ENCODE measurements at places on chromosomes 2 and 18.

- DNase-seq, result no peak
Observed at GRCh38 chr2:23541503-23542229, 156.7 kb downstream of the KLHL29 start.

- DNase-seq, result no peak
Observed at GRCh38 chr2:61769093-61769675, 84.7 kb downstream of the FAM161A start.

- DNase-seq, result no peak
Observed at GRCh38 chr2:73893764-73894474, 1.1 kb downstream of the ACTG2 start.

- DNase-seq, result no peak
Observed at GRCh38 chr2:140526575-140526974, 1604.2 kb downstream of the LRP1B start.

GRCh38 chr2:125427721-125428315, 1228.1 kb upstream of the GYPC start:
- DNase-seq, result no peak

- no peak for DNase-seq
Observed at GRCh38 chr2:178632729-178633128, 152.5 kb downstream of the PLEKHA3 start.

GRCh38 chr18:49621717-49622351, 60.0 kb downstream of the LIPG start:
- DNase-seq, result no peak

GRCh38 chr2:134764164-134764563, 45.4 kb upstream of the TMEM163 start:
- no peak for DNase-seq

DNA sequence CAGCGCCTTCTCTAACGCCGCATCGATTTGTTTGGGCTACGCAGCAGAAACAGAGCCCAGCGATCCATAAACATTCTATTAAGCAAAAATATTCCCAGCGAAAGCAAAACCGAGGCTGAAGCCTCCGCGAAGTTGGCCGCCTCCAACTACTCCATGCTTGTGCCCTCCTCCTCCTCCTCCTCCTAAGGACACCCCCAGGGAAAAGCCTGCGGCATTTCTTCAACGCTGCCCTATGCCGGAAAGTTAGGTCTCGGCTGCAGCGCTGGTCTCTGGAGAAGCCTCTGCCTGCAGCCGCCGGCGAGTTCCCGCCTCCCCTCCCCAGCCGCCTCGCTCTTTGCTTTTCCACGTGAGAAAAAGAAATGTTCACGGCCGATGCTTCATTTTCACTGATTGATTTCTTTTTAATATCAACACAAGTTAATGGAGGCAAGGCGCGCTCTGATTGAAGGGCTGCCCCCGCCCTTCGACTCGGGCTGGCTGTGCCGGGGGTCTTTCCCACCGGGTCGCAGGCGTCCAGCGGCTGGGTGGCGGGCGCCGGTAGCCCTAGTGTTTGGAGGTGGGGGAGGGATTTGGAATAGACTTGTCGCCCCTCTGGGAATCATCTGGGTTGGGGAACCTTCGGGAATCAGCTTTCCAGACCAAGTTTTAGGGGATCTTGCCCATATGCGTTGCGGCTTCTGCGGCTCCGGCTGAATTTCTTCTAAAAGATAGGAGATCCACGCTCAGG, 3.9 kb downstream of the NRP2 start:
- DNase-seq, result no peak

- DNase-seq, result no peak
Observed at GRCh38 chr2:156673333-156673615, 237.1 kb downstream of the GPD2 start.

GRCh38 chr18:55069497-55069896, 110.2 kb upstream of the CCDC68 start:
- DNase-seq, result no peak

DNA sequence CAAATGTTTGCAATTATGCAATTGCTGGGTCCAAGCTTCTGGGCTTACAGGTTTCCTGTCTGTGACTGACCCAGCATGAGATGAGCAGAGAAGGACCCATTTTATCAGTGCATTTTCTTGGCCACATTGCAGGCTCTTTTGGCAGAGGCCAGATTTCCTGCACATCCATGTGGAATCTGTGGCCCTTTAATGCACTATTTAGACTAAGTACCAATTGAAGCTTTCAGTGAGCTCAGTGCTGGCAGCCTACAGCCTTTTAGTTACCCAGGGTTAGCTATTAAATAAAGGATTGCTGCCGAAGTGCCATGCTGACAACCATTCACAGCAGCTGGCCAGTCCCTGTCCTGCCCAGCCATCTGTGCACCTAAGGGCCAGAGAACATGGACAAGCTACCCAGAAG, 165.0 kb downstream of the ANKRD30B start:
- DNase-seq, result no peak

DNA sequence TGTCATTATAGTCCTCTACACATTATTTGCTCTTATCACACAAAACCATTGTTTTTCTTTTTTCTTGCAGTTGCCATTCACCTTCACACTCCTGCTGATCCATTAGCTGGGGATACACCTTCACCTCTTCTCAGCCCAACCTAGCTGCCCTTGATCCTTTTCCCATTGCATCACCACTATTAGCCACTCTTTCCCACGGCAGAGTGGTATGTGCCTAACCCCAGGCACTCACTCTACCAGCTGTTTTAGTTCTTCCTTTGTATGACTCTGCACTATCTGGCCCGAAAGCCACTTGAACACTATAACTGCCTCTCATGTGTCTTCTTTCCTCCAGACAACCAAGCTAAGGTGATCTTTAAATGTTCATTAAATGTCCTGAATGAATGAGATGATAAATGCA, 145.4 kb upstream of the PIK3C3 start:
- DNase-seq, result no peak

- no peak for DNase-seq
Observed at GRCh38 chr2:118493213-118493612, 354.2 kb downstream of the EN1 start.

GRCh38 chr2:157438863-157439823, 4.7 kb downstream of the CYTIP start:
- DNase-seq, result no peak
